ENCODE measurements at places on chromosomes 1 and 21.

- no peak for DNase-seq
These were observed 228.1 kb downstream of the AKT3 start for GRCh38 chr1:243621973-243622372.

- no peak for DNase-seq
These were observed 157.0 kb upstream of the C21orf91 start for GRCh38 chr21:17976139-17976538.

GRCh38 chr1:202438393-202439174 lies 90.1 kb downstream of the PPP1R12B start:
- peak; percentile 68 for DNase-seq

GRCh38 chr1:88618331-88618730 lies 65.7 kb upstream of the PKN2 start:
- no peak for DNase-seq

DNA sequence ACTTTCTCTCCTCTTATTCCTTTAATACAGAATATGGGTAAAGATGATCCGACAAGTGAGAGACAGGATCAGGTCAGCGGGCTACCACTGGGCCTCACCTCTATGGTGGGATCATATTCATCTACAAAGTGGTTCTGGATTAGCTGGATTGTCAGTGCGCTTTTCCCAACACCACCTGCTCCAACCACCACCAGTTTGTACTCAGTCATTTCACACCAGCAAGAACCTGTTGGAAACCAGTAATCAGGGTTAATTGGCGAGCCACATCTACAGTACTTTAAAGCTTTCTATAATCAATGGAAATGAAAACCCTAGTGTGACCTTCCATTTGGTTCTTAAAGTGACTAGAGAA lies 643 bp downstream of the NRAS start:
- no peak for DNase-seq

DNA sequence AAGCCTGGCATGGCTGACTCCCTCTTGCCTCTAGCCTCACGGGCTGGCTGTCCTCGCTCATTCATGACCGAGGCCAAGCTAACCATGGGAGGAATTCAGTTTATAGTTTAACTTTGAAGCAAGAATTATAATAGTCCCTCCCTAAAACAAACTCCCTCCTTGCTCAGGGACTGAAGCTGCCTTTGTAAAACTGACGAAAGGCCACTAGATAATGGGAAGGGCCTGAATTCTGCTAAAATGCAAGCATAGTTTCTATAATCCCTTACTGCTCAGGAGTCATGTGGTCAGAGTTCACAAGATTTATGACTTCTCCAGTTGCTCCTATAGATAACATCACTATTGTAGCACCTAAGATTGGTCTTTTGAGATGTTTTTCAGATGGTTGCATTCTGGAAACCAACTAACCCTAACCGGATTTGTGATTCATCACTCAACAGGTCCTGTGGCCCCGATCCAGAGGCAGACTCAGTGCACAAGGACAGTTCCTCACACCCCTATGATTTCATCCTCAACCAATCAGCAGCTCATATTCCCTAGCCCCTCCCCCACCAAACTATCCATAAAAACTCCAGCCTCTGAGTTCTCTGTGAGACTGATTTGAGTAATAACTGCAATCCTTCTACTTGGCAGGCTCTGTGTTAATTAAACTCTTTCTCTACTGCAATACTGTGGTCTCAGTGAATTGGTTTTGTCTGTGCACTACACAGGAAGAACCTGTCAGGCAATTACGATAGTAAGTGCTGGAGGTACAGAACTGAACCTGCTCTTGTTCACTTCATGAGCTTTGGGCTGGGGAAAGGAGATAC lies 26.4 kb downstream of the HHIPL2 start:
- DNase-seq = no peak

DNA sequence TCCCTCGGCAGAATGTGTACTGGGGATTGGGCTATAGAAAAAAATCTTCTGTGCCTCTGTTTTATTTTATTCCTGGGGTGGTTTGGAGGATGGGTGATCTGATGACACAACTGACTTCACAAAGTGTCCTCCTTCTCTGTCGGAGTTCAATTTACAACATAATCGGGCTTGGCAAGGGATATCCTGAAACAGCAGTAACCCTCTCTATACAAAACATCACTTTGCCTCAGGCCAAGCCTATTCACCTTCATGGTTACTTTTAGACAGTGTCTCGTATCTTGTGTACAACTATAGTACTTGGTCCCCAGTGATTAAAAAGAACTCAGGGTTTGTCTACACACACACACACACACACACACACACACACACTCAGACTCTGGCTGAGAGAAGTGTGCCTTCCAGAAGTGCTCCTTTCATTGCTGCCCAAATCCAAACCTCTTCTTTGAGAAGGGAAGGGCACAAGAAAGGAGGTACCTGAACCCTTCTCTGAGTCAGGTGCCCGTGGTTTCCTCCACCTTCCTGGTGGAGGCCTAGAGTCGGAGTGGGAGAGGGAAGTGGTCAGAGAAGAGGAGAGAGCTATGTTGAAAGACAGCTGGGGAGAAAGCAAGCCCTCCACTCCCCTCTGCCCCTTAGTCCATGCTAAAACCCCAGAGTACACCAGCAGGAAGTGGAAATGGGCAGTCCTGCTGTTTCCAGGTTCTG lies 62.4 kb upstream of the POU2F1 start:
- no peak for DNase-seq

DNA sequence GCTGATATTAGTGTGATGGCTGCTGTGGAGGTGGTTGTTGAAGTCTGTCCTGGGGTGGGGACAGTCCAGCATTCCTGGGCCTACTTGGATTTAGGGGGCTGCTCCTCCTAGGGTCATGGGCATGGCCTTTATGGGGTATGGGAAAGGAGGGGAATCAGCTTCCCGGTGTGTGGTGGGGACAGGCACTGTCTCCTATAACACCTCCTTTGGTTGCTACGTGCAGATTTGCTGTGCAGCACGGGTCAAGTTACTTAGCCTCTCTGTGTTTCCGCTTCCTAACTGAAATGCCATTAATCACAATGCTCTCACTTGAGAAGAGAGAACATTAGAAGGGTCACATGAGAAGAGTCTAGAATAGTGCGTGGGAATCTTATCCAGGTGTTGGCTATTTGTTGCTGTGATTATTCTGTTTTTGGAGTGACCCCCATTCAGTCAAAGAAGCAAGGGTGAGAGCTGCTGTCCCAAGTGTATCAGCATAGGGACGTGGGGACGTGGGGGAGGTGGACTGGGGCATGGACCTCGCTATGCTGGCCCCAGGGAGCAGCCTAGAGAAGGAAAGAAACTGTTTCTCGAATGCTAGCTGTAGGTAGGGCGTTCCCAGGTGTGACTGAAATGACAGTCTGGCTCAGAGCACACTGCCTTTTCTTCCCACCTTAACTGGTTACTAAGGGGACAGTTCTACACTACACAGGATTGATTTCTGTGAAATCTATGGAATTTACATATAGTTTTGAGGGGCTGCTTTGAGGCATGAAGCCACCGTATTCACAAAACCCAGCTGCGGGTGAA lies 19.9 kb downstream of the SOX13 start:
- DNase-seq = no peak

- DNase-seq = no peak
These were observed 461.1 kb downstream of the DSCAM start for GRCh38 chr21:40385883-40386282.

- DNase-seq = peak; percentile 31
These were observed 72.0 kb downstream of the SYT6 start for GRCh38 chr1:114081437-114082303.

- DNase-seq = no peak
These were observed 153.8 kb upstream of the HMGB4 start for GRCh38 chr1:33709783-33710718.

- DNase-seq = no peak
These were observed 800 bp downstream of the DR1 start for GRCh38 chr1:93346421-93346993.

DNA sequence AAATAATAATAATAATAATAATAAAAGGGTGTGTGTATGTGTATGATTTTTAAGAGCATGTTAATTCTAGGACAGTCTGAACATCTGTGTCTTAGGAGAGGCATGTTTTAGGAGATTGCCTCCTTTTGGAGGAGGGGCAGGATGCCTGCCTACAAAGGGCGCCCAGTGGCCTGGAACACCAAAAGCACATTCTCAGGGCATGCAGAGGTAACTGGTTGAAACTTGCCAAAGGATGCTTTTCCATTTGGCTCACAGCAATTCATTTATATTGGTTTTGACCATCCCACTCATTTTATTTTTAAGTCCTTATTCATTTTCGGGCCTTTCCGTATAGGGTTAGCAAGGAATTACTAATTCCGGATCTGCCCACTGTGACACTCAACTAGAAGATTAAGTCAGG lies 21.1 kb upstream of the LAMC2 start:
- no peak for DNase-seq
